Cardiac fibroblast (primary cell): ENCODE measurements at places on chromosomes 3 and 15.

DNA sequence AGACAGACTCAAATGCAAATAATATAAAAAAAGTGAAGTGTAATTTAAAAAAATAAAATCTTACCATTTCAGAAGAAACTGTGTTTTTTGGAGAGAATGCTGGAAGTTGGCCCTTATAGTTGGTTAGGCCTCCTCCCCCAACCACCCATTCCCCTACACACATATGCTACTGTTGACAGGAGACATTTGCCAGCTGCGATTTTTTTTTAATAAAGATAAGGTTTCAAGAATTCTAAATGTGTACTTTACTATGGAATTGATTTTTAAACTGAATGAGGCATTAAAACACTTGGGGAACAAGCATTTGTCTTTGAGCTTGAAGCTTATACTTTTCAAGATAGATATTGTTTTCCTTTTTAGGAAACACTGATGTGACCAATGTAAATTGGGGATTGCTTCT, 4.4 kb upstream of the SSR3 start:
- DNase-seq: no peak

DNA sequence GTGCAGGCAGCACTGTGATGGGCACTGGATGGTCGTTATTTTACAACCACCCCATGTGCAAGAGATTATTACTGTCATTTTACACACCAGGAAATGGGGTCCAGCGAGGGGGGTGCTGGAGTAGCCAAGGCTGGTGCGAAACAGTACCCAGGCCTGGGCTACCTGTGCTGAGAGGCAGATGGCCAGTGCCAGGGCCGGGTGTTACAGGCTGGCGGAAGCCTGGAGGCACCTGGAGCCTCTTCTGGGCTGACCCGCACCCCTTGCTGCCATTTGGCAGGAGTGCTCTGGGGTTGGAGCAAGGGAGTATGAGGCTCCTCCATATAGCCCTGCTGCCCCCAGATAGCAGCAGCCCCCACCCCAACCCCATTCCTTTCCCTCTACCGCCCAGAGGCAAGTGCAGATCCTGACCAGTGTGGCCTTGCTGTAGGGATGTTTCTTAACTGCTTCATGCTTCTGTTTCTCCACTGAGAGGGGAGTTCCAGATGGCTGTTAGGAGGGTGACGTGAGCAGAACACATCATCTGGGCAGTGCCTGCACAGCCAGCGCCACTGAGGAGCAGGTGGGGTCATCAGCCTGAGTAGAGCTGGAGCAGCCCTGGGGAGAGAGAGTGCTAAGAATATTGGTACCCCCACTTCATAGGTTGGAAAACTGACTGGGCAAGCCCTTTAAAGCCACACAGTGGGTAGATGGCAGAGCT, 15.3 kb downstream of the SNX33 start:
- DNase-seq: no peak

GRCh38 chr3:40179016-40179415, 130.5 kb upstream of the EIF1B start:
- peak; percentile 82 for DNase-seq

DNA sequence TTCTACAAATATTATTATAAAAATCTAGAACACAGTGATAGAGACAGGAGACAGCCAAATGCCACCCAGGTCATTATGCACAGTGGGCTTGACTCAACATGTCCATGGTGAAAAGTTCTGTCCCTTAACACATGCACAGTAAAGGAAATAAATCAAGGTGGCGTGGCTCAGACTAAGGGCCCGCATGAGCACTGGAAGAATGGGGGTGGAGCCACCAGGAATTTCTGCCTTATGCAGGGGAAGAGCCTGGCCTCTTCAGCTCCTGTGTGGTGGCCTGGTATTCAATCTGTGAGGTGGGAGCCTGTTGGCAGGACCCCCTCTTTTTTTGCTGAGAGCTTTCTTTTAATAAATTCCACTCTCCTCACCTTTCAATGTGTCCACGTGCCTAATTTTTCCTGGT, 17.2 kb upstream of the SPG21 start:
- DNase-seq: no peak

GRCh38 chr15:57563416-57563815, 28.3 kb upstream of the MYZAP start:
- no peak for DNase-seq

DNA sequence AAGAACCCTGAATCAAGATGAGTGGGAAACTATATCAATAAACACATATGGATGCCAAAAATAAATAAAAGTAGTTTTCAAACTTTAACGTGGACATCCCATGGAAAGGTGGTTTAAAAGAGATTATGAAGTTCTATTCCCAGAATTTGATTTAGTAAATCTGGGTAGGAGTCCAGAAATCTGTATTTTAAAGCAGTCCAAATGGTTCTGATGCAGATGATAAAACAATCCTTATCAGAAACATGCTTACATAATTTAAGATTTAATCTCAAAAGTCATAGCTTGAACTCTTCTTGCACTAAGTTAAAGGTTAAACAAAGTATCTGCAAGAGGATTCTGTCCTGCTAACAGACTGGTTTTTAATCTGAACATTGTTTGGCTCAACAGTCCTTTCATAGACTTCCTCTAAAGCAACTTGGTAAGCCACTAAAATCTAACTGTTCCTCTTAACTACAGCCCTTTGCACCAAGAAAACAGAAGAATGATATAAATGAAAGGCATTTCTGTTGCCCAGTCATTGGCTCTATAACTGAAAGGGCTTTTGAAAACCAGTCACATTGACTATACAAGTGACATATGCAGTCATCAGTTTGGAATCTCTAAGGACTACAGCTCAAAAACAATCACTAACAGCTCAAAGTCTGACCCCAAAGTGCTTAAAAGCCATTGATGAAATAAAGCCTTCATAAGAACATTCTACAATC, 23.4 kb upstream of the MAP4 start:
- peak; percentile 89 for DNase-seq

GRCh38 chr15:68417897-68418296, 14.1 kb downstream of the ITGA11 start:
- DNase-seq: no peak

DNA sequence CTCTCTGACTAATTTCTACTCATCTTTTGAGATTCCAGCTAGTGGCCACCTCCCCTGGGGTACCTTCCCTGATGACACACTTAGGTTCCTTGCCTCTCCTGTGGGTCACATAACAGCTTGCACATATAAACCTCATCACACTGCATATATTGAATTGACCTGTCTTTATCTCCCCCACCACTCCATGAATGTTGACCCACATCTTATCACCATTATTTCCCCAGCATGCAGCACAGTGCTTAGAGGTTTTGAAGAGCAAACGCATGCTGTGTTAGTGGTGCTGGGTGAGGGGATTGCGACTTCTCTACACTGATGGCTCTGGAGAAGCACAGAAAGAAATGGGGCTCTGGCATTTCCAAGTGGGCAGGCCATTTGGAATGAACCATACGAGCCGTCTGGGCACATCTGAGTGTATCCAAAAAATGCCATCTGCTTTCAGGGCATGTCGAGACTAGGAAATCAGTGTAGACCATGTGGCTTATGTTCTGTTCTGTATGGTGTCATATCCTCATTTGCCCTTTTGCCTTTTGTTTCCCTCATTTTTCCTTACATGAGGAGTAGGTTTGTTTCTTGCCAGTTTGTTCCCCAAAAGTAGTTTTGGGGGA, 333.2 kb upstream of the TRIM42 start:
- DNase-seq: no peak

- no peak for DNase-seq
Observed at GRCh38 chr3:63779227-63779626, 39.9 kb upstream of the C3orf49 start.

- DNase-seq: no peak
Observed at GRCh38 chr3:124425972-124426371, 304.3 kb upstream of the UMPS start.

- DNase-seq: no peak
Observed at GRCh38 chr3:141845407-141846049, 30.9 kb upstream of the ATP1B3 start.

GRCh38 chr3:26525013-26525412, 97.6 kb upstream of the LRRC3B start:
- DNase-seq: no peak

GRCh38 chr3:119234610-119235009, 6.1 kb downstream of the B4GALT4 start:
- no peak for DNase-seq

- no peak for DNase-seq
Observed at GRCh38 chr3:14845826-14846225, 27.1 kb downstream of the FGD5 start.

- no peak for DNase-seq
Observed at GRCh38 chr15:39299486-39300267, 281.2 kb upstream of the THBS1 start.

- DNase-seq: peak; percentile 40
Observed at GRCh38 chr3:57434041-57434440, 110.1 kb downstream of the DNAH12 start.

- no peak for DNase-seq
Observed at GRCh38 chr3:3209714-3210113, 30.2 kb upstream of the CRBN start.

GRCh38 chr15:98850961-98851572, 156.5 kb downstream of the PGPEP1L start:
- DNase-seq: peak; percentile 82

DNA sequence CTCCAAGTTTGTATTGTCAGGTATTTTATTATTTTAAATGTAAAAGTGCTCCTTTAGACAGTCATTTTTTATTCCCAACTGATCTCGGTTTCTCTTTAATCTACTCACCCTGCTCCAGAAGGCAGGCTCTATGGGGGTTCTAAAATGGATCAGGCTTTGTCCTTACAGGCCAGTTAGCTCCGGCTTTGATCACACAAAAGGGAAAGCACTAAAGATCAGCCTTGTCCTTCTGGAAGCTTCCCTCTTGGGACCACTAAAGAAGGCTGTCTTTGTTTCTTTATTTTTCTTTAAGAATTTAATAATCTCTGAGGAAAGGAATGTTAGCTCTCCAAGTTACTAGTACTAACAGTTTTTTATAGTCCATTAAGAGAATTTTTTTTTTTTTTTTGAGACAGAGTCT, 560.5 kb upstream of the ZNF717 start:
- DNase-seq: no peak

DNA sequence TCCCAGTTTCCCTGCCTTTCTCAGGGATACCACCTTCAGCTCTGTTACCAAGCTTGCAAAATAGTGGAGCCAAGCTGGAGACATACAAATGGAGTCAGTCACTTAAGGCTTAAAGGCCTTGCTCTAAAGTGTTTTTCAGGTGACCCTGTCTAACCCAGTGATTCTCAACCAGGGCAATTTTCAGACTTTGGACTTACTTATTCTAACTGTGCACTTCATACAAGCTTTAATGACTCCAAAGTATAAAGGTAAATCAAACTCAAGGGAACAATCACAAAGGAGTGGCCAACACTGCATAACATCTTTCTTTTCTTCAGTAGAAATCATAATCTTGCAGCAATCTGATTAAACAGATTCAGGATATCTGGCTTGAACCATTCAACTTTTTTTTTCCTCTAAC, 9.4 kb downstream of the ANO10 start:
- no peak for DNase-seq

- DNase-seq: no peak
Observed at GRCh38 chr3:55515550-55516246, 28.6 kb upstream of the WNT5A start.

GRCh38 chr15:71103102-71103676, 12.1 kb upstream of the THSD4 start:
- peak; percentile 72 for DNase-seq

- DNase-seq: peak; percentile 26
Observed at GRCh38 chr15:40847223-40847961, 3.5 kb downstream of the SPINT1 start.

- DNase-seq: peak; percentile 56
Observed at GRCh38 chr3:175398676-175399075, 539.5 kb downstream of the NAALADL2 start.

DNA sequence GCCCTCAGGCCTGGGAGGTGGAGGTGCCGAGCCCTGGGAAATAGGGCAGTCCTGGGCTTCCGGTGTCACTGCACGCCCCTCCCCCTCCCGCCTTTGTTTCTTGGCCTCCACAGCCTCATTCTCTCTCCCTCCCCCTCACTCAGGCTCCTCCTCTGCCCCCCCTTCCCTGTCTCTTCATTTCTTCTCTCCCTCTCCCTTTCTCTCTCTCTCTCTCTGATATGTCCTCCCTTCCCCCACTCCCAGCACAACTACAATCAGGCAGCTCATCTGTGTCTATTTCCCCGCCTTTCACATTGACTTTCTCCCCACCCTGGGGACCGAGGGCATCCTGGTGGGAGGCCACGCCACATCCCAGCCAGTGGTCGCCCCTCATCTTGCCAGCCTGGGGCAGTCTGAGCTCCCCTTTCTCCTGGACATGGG, 40.2 kb downstream of the IDH2 start:
- peak; percentile 10 for DNase-seq

DNA sequence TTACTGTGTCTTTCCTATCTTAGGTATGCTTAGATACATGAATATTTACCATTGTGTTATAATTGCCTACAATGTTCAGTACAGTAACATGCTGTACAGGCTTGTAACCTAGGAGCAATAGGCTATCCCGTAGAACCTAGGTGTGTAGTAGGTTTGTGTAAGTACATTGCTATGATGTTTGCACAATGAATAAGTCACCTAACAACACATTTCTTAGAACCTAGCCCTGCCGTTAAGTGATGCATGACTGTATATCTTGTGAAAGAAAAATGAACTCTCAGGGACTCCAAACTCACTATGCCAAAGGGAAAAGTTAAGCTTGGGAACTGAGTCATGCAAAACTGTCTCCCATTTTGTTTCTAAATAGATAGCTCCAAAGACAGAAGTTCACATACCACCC, 91.5 kb upstream of the ACP3 start:
- DNase-seq: peak; percentile 45

- DNase-seq: peak; percentile 21
Observed at GRCh38 chr3:123027292-123028232, at the start of gene SEMA5B. SEMA5B (minus strand) TSS chr3:123027763; CDS start chr3:122961263, 66,500 bp downstream.

GRCh38 chr3:52650439-52650838, 35.3 kb downstream of the PBRM1 start:
- DNase-seq: no peak

DNA sequence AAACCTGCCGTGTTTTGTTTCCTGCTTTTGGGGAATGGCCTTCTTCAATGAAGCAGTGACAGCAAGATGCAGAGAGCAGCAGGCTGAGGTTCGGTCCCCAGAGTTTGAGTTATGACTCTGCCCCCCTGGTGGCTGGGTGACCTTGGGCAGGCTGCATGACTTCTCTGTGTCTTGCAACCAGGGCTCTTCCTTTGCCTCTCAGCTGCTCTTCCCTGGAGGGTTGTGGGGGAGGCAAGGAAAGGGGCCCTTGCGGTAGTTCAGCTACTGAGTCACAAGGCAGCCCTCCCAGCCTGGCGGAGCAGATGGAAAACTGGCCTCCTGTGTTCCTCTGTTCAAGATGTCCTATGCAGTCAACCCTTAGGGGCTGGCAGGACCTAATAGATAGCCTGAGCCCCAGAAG, 17.1 kb downstream of the CTXND1 start:
- peak; percentile 50 for DNase-seq

- DNase-seq: no peak
Observed at GRCh38 chr15:23890218-23890617, 203.1 kb upstream of the NDN start.

GRCh38 chr3:126361211-126361610, 4.0 kb upstream of the KLF15 start:
- no peak for DNase-seq

DNA sequence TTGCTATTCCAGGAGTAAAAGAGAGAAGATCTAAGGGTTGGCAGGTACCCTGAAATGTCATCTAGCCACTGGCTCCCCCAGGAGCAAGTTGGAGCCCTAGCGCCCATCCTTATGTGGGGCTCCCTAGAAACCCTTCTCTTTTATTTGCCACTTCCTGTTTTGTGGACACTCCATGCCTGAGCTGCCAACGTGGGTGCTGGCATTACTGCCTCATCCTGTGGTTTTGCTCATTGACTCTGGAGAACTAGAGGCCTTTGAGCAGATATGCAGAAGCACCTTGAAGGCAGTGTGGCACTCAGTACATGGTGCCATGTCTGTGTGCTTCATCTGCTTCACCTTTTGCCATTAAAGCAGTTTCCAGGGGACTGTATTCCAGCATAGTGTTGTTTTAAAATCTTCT, 8.1 kb downstream of the EDEM1 start:
- DNase-seq: peak; percentile 20
